ENCODE measurements at places on chromosomes 5 and 9.

GRCh38 chr9:81902626-81903025 is 25.6 kb upstream of the SPATA31D4 start:
- no peak for DNase-seq

DNA sequence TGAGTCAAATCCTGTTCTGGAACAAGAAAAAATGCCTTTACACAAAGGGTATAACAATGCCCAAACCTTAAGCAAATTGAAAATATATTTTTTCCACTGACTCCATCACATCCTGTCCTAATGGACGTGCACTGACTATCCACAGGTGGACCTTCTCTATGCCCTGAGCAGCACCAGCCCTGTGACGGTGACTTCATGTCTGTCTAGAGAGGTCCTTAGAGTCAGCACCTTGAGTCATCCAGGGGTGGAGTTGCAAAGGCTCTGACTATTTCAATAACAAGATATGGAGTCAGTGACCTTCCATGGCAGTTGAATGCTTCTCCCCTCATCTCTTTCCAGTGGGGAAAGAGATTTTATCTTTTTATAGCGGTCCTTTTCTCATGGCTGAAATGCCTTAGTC is 78.0 kb downstream of the YIPF5 start:
- no peak for DNase-seq

DNA sequence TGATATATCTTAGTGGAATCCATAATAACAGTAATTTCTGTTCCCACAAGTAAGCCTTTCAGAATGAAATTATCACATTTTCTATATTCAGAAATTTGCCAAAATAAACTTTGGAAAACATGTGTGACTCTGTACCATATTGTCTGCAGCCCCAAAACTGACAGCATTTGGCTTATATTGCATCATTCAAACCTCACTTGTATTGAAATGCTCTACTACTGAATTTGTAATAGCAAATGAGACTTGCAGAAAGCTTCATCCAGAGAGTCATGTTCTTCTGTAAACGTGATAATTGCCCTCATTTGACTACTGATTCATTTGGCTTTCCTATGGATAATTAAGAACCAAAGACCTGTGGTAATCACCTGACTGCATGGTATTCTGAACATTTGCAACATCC is 1249.5 kb upstream of the CDH18 start:
- peak; percentile 12 for DNase-seq

GRCh38 chr5:77850536-77851175 is 74.5 kb upstream of the TBCA start:
- DNase-seq, result no peak

GRCh38 chr9:137583957-137584356 is 5.2 kb upstream of the DPH7 start:
- DNase-seq, result no peak

DNA sequence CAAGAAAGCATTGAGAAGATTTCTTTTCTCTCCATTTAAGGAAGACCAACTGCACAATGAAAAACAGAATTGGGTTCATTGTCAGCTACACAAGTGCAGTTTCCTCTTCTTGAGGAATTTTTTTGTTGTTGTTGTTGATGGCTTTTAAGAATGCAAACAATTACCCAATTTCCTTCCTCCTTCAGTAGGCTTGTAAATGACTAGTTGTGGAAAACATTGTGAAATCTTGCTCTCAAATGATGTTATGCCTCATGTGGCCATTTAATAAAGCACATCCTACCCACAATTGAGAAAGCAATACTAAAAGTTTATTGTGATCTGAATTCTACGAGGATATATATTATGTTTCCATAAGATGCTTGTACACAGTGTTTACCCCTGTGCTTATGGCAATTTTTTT is 171.6 kb downstream of the FAM174A start:
- no peak for DNase-seq

DNA sequence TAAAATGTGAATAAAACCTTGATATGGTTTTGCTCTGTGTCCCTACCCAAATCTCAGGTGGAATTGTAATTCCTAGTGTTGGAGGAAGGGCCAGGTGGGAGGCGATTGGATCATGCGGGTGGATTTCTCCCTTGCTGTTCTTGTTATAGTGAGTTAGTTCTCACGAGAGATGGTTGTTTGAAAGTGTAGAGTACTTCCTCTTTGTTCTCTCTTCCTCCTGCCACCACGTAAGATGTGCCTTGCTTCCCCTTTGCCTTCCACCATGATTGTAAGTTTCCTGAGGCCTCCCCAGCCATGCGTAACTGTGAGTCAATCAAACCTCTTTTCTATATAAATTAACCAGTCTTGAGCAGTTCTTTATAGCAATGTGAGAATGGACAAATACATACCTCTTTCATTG is 34.9 kb downstream of the TARS1 start:
- DNase-seq, result no peak

DNA sequence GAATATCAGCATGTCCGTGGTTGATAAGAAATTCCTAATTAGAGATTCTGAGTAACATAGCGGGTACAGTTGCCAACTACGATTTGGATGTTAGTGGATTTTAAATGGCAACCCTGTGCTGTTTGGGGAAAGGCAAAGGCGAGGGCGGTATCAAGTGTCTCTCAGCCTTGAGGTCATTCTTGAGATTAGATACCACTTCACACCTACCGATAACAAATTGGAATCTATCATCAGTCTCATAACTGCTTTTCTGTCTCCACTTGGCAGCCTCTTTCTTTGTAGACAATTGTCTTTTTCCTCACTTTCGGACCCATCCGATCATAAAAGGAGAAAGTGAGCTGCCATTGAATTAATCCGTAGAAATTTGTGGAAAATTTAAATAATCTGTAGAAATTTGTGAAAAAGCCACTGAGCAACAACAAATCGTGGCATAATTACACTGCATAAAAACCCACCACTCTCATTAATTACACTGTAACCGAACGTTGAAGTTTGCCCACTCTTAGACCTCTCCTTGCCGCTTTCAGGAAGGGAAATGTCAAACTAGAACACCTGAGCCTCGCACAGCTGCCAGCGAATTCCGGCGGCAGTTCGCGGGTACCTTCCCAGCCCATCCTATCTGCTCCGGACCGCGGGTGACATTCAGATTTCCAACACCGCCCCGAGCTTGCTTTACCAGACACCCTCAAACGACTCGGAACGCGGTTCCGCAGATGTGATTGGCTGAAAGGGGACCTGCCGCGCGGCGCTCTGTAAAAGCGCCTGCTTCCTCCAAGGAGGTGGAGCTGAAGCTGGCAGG is 849 bp upstream of the RGMB start:
- peak; percentile 74 for DNase-seq
